Fibroblast of skin of left biceps (primary cell): ENCODE measurements at places on chromosomes 6 and 20.

DNA sequence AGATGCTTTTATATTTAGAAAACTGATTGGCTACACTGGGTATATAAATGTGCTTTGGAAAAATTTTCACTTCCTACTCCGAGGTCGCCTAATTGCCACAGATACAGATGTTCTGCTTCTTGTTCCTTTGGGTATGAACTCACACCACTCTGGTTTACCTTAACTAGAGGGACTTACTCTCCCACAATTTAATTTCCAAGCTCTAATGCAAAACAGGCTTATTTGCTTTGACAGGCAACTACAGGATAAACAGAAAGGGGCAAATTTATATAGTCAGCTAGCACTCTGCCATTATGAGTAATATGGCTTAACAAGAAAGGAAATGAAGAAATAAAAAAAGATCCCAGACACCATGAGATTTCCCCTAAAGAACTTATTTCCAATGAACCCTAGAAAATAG is 156.9 kb upstream of the ZFP64 start:
- no peak for DNase-seq

GRCh38 chr6:98335594-98335993 is 498.8 kb upstream of the POU3F2 start:
- DNase-seq: no peak

GRCh38 chr6:15819226-15819625 is 156.4 kb upstream of the DTNBP1 start:
- DNase-seq: no peak

GRCh38 chr6:145380186-145380585 is 355.1 kb downstream of the EPM2A start:
- DNase-seq: no peak

GRCh38 chr6:149492798-149493343 is 8.1 kb upstream of the ZC3H12D start:
- DNase-seq: no peak
